ENCODE measurements at places on chromosomes 6 and 20. TPM values are rescaled to one million over a fixed set of nuclear protein-coding genes. Genes with fewer than 3 reads are reported as not detected.

DNA sequence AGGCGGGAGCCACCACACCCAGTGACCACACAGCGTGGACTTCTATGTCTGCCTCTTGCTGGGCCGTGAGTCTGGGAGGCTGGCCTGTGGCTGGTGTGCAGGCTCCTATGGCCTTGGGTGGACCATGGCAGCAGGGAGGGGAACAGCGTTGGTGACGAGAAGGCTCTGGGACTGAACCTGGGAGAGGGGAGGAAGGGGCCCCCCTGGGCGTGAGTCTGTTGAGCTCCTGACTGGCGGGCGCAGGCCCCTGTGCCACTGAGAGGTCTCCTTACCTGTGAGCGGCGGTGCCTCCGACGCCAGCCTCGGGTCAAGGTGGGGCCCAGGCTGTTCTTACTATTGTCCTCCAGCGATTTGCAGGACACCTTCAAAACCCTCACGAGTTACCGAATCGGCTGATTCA is 12.8 kb upstream of the HELZ2 start:
- no peak overlapping the region for H3K4me3 ChIP-seq
- peaks cover 11% of the 10 kb centered on the region for H3K4me1 ChIP-seq
- peaks cover 5% of the 10 kb centered on the region for H3K27me3 ChIP-seq
- peaks cover 14% of the 10 kb centered on the region for H3K36me3 ChIP-seq

The LCA5 gene
- total RNA-seq, result 0.05 TPM

GRCh38 chr6:126682440-126682839 is 342.5 kb downstream of the CENPW start:
- H3K4me1 ChIP-seq, result no peaks in the 10 kb centered on the region
- no peaks in the 10 kb centered on the region for H3K36me3 ChIP-seq
- H3K4me3 ChIP-seq, result no peak overlapping the region
- H3K27me3 ChIP-seq, result no peaks in the 10 kb centered on the region
- DNase-seq, result no peak
- H3K27ac ChIP-seq, result no peak overlapping the region

GRCh38 chr20:54207053-54207742 is 689 bp upstream of the PFDN4 start:
- peak overlapping the region; percentile 100 for H3K27ac ChIP-seq
- peak overlapping the region; percentile 94 for H3K4me3 ChIP-seq
- H3K4me1 ChIP-seq, result peaks cover 20% of the 10 kb centered on the region

The RSPO4 gene
- 0.10 TPM for total RNA-seq

DNA sequence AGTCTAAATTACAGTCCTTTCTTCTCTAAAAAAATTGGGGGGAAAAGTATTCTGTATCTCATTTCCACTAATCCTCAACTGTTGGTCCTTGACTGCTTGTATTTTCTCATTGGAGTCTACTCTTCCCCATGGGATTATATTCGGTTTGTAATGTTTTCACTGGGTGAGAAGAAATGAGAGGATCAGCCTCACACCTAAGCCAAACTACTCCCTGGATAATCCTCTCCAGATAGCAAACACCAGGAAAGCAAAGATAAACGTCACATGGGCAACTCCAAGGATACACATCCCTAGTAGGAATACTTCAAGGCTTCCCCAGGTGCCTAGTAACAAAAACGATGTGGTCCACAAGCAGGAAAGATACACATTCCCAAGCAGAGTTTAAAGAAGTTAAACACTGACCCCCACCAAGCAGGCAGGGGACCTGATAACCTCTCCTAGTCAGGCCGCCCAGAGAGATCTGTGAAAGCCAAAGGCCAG is 53.9 kb upstream of the SOX4 start:
- peaks cover 6% of the 10 kb centered on the region for H3K27me3 ChIP-seq
- H3K36me3 ChIP-seq, result no peaks in the 10 kb centered on the region
- H3K4me1 ChIP-seq, result no peaks in the 10 kb centered on the region
- no peak overlapping the region for H3K27ac ChIP-seq

- no peak for DNase-seq
- no peak overlapping the region for H3K27ac ChIP-seq
- H3K36me3 ChIP-seq, result no peaks in the 10 kb centered on the region
- no peaks in the 10 kb centered on the region for H3K4me1 ChIP-seq
- H3K27me3 ChIP-seq, result no peaks in the 10 kb centered on the region
Observed at GRCh38 chr6:93183531-93183972, 235.8 kb downstream of the EPHA7 start.

GRCh38 chr6:157921685-157922367 is 59.8 kb upstream of the SYNJ2 start:
- no peak for DNase-seq
- H3K36me3 ChIP-seq, result peaks cover 35% of the 10 kb centered on the region
- H3K27ac ChIP-seq, result no peak overlapping the region
- H3K4me3 ChIP-seq, result no peak overlapping the region
- no peaks in the 10 kb centered on the region for H3K27me3 ChIP-seq

DNA sequence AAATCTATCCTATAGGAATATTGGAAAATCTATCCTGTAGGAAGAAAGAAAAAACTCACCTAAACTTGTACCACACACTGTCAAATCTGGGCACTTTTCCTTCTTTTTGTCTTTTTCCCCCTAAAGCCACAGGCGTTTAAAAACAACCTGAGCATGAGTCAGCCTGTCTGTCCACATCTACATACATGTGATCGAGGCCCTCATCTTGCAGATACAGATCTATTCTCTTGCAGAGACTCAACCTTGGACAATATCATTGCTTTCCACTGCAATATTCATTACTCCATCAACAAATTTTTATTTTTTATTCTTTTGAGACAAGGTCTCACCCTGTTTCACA is 95.9 kb upstream of the IYD start:
- no peak overlapping the region for H3K4me3 ChIP-seq
- no peak overlapping the region for H3K27ac ChIP-seq
- H3K27me3 ChIP-seq, result peaks cover 9% of the 10 kb centered on the region
- DNase-seq, result no peak
- H3K4me1 ChIP-seq, result no peaks in the 10 kb centered on the region

DNA sequence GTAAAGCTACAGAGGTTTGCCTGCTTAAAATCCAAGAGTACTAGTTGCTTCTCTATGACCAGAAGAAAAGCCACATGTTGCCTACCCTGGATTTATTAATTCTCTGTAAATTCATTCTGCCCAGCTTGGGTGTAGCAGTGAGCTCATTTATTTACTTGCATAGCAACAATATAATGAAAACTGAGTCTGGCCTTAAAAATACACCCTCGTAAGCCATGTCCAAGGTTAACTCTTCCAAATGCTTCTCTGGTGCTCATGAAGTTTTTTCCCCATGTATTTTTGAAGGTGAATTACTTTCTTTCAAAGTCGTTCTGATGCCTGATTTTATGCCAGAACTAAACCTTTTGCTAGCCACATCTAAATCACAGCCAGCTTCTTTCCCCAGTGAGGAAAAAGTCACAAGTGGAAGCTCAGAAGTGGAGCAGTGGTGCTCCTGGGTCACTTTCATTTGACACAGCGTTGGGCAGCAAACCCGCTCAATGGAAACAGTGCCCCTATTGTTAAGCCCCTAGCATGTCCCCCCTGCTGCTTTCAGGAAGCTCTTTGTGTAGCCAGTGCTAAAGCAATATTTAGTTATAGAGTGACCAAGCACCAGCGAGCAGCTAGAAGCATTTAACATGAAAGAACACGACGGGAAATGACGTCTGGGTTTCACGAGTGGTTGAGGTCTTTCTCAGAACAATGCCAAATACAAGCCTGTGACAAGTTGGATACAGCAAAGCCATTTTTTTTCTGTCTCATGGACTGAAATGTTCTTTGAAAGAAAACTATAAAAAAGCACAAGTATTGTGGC is 29.8 kb downstream of the NEDD9 start:
- DNase-seq, result peak; percentile 58
- H3K4me3 ChIP-seq, result peak overlapping the region; percentile 20
- H3K4me1 ChIP-seq, result peaks cover 77% of the 10 kb centered on the region
- peak overlapping the region; percentile 93 for H3K27ac ChIP-seq

GRCh38 chr6:122722746-122723145 is 56.8 kb upstream of the FABP7 start:
- DNase-seq, result no peak
- H3K27me3 ChIP-seq, result peaks cover 2% of the 10 kb centered on the region
- no peak overlapping the region for H3K4me3 ChIP-seq
- no peak overlapping the region for H3K27ac ChIP-seq
- H3K36me3 ChIP-seq, result no peaks in the 10 kb centered on the region

The LYRM2 gene
- 28.0 TPM for total RNA-seq

GRCh38 chr6:148217921-148218320 is 124.7 kb upstream of the SASH1 start:
- DNase-seq, result no peak
- H3K4me3 ChIP-seq, result no peak overlapping the region
- H3K4me1 ChIP-seq, result no peaks in the 10 kb centered on the region
- H3K27ac ChIP-seq, result no peak overlapping the region
- peaks cover 68% of the 10 kb centered on the region for H3K27me3 ChIP-seq

The ULBP2 gene
- total RNA-seq, result 0.50 TPM

The SLC22A16 gene
- total RNA-seq, result not detected

The CLDN20 gene
- not detected for total RNA-seq

GRCh38 chr6:41551086-41551700 is 5.0 kb downstream of the FOXP4 start:
- H3K4me3 ChIP-seq, result no peak overlapping the region
- H3K27me3 ChIP-seq, result peaks cover 44% of the 10 kb centered on the region
- no peak for DNase-seq
- H3K4me1 ChIP-seq, result peaks cover 13% of the 10 kb centered on the region
- H3K36me3 ChIP-seq, result no peaks in the 10 kb centered on the region

DNA sequence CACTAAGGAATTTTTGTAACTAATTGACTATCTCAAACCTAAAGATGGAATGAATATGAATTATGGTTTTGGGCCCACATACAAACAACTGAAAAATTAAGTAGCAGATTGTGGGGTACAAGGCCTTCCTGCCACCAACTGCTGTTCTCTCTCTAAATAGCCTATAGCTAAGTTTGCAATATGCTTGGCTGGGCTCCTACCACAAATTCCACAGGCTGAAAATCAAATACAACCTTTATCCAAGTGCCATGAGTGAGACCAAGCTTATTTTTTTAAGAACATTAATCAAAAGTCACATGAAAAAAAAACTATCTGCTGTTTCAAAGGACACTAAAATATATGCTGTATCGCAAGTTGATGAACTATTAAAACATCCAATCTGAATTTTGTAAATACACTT is 52.1 kb downstream of the TENT5A start:
- no peaks in the 10 kb centered on the region for H3K27me3 ChIP-seq
- H3K4me1 ChIP-seq, result no peaks in the 10 kb centered on the region
- no peak for DNase-seq
- H3K36me3 ChIP-seq, result no peaks in the 10 kb centered on the region

The ALDH8A1 gene
- total RNA-seq, result 0.89 TPM

GRCh38 chr20:22374678-22375590 is 209.4 kb downstream of the FOXA2 start:
- H3K4me3 ChIP-seq, result no peak overlapping the region
- H3K36me3 ChIP-seq, result no peaks in the 10 kb centered on the region
- no peak overlapping the region for H3K27ac ChIP-seq
- peaks cover 17% of the 10 kb centered on the region for H3K4me1 ChIP-seq
- no peak for DNase-seq

DNA sequence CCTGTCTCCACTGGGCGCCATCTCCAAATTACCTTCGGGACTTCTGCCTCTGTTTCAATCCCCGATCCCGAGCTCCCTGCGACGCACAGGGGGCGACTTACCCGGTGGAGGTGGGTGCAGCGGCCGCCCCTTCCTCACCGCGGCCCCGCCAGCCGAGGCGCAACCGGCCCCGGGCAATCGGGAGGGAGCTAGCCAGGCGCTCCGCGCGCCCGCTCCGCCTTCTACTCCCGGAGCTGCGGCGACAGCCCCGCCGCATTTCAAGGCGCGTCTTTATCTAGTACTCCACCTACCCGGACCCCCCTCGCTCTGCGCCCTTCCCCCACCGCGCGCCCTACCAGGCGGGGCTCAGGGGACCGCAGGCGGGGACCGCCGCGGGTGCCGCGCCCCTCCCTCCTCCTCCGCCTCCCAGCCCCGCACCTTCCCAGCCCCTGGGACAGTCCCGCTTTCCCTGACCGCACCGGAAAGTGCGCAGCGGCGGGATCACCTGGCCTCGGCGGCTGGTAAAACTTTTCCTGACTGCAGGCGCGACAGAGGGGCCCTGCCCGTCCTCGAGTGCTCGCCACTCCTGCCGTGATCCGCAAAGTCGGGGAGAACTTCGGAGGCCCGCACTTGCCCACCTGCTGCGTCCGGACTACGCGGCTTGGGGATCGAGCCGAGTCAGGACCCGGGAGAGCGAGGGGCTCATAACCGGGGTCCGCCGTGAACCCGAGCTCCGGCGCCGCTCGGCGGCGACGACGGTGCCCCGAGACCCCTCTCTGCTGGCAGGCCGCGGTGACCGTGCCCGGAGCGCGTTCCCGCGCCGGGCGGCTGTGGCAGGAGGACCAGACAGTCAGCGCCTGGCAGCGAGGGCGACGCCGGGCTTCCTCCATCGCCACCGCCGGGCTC is 8.0 kb upstream of the NKX2-2 start:
- peaks cover 2% of the 10 kb centered on the region for H3K36me3 ChIP-seq
- peaks cover 88% of the 10 kb centered on the region for H3K27me3 ChIP-seq
- H3K4me1 ChIP-seq, result peaks cover 2% of the 10 kb centered on the region
- H3K4me3 ChIP-seq, result no peak overlapping the region
- peak overlapping the region; percentile 72 for H3K27ac ChIP-seq
- DNase-seq, result no peak

The TRIM40 gene
- total RNA-seq, result not detected

DNA sequence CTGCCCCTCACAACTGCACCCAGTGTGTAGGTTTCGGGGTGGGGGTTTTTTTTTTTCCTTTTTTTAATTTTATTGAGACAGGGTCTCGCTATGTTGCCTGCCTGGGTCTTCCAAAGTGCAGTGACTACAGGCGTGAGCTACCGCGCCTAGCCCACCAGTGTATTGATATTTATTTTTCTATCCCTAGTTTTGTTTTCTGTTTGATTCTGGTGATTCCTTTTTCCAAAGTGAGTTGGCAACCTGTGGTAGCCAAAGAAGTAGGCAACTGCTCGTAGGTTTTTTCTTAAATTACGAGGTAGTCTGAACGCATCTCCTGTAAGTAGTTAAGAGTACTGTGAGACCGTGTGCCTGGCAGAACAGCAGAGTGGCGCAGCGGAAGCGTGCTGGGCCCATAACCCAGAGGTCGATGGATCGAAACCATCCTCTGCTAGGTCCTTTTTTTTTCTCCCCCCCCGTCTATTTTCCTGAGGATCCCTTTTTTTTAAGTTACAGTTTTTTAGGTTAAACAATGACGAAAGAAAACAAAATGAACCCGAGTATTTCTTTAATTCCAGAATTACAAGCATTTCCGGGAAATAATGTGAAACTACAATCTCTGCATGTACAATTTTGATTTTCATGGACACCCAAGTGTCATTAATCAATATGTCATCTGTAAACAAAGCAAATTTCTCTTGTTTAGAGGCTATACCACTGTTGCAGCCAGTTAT is 78.7 kb upstream of the BTN3A2 start:
- peaks cover 30% of the 10 kb centered on the region for H3K4me1 ChIP-seq
- DNase-seq, result peak; percentile 78
- peaks cover 26% of the 10 kb centered on the region for H3K36me3 ChIP-seq
- peaks cover 2% of the 10 kb centered on the region for H3K27me3 ChIP-seq

The OSER1 gene
- total RNA-seq, result 23.7 TPM

- no peak overlapping the region for H3K4me3 ChIP-seq
- no peak for DNase-seq
- H3K27ac ChIP-seq, result no peak overlapping the region
- no peaks in the 10 kb centered on the region for H3K27me3 ChIP-seq
- H3K4me1 ChIP-seq, result no peaks in the 10 kb centered on the region
- no peaks in the 10 kb centered on the region for H3K36me3 ChIP-seq
Observed at GRCh38 chr6:76220805-76221204, 148.3 kb upstream of the IMPG1 start.
